ENCODE measurements at places on chromosomes 7 and 10.

DNA sequence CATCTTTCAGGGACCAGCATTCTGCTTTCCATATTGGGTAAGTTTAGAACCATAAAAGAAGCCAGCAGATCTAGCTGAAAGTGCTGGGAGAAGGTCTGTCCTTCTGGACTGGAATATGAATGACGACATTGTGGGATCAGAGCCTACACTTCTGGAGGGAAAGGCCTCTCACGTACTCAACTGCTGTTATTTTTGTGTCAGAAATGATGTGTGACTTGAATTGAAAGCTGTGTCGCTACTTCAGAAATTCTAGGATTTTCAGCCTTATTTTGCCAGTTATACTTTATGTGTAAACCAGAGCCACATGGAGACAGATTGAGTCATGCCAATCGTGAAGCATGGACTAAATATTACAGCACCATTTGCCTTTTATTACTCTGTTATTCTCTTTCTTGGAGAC lies 231.0 kb downstream of the KIAA1217 start:
- DNase-seq: no peak

GRCh38 chr7:103987451-103987850 lies 2.0 kb downstream of the RELN start:
- DNase-seq: no peak

GRCh38 chr7:36512616-36513015 lies 123.0 kb downstream of the ANLN start:
- no peak for DNase-seq

DNA sequence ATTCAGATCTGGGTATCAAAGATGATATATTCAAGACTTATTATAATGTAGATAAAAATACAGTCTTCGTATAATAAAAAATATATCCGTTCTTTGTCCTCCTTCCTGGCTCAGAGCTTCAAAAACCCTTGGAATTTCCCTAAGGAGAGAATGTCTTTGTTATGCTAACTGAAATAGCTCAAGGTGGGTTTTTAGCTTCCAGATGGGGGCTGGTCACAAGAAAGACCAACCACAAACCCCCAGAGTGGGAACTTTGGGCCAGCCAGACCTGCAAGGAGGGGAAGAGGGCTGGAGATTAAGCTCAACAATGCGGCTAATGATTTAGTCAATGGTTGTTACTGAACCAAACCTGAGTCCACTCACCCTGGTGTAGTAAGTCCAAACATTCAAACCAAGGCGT lies 196.4 kb downstream of the SDHAF3 start:
- DNase-seq: no peak

DNA sequence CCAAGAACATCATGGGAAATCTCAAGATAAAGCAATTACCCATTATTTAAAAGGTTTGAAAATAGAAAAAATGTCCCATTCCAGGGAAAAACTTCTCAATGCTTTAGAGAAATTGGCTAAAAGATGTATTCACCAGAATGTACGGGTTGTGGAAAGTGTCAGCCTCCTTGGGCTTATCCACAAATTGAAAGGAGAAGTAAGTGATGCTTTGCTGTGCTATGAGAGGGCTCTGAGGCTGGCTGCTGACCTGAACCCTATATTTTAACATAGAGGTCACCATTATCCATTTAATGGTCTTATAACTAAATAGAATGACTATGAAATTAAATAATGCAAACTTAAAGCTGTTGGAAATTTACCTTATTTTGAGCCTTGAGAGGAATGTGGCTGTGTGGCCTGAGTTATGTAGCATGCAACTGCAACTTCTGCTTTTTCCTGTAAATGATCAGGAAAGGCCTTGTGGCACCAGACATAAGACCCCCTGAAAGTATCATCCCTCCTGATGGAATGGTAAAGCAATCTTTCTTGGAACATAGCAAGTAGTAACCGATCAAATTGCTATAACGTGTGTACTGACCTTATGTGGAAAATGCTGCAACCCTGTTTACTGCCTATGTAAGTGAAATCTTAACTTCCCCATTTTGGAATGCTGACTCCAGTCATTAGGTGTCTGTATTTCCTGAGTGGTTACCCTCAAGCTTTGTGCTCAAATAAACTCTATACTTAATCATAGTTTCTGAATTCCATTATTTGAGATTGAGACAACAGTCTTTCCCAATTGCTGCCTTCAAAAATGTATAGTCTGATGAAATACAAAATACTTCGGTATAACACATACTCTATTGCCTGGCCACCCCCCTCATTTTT lies 6.9 kb downstream of the IFIT1B start:
- DNase-seq: no peak

- DNase-seq: no peak
Measured at GRCh38 chr7:87059525-87060287, at the start of gene ELAPOR2. TSS of gene ELAPOR2 (minus strand) at chr7:87059654. CDS start at chr7:87059513, 141 bp downstream.

DNA sequence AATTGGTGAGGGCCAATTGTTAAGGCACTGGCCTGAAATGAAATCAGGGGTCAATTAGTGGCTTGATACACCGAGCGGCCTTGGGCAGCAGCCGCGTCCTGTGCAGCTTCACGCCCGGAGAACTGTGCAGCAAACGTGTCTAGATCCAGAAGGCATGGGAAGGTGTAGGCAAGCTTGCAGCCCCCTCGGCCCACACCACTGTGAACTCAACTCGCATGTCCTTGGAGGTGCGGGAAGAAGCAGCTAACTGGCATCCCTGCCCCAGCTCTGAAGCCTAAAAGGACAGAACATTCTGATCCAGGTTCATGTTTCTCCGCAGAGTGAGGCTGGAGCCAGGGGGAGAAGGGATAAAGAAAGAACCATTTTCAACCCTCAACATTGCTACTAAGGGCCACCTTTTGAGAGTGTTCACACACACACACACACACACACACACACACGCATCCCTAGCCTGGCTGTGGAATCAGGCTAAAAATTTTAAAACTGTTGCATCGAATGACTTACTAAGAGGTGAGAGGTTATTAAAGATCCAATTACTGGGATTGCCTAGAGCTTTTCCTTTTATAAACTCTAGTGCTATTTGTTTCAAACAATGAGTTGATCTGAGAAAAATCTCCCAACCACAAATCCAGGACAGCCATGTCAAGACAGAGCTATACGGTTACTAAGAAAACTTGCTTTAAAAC lies 104.0 kb downstream of the PARP12 start:
- DNase-seq: no peak

GRCh38 chr10:17734432-17735080 lies 17.4 kb upstream of the TMEM236 start:
- DNase-seq: no peak

- no peak for DNase-seq
Measured at GRCh38 chr10:35006836-35007235, 83.3 kb downstream of the CUL2 start.

- DNase-seq: no peak
Measured at GRCh38 chr7:3112479-3113134, 68.9 kb upstream of the CARD11 start.

GRCh38 chr7:148915211-148915610 lies 31.1 kb upstream of the EZH2 start:
- no peak for DNase-seq

- no peak for DNase-seq
Measured at GRCh38 chr10:12476656-12477055, 127.3 kb downstream of the CAMK1D start.

- no peak for DNase-seq
Measured at GRCh38 chr10:79420974-79421688, 24.3 kb downstream of the ZCCHC24 start.

- DNase-seq: no peak
Measured at GRCh38 chr7:30950197-30950596, 13.6 kb upstream of the GHRHR start.

- DNase-seq: no peak
Measured at GRCh38 chr7:84447636-84448293, 253.2 kb upstream of the SEMA3A start.

- DNase-seq: no peak
Measured at GRCh38 chr10:57785546-57785945, 482.1 kb downstream of the IPMK start.

GRCh38 chr10:73650537-73651331 lies 5.1 kb downstream of the SYNPO2L start:
- DNase-seq: peak; percentile 67

DNA sequence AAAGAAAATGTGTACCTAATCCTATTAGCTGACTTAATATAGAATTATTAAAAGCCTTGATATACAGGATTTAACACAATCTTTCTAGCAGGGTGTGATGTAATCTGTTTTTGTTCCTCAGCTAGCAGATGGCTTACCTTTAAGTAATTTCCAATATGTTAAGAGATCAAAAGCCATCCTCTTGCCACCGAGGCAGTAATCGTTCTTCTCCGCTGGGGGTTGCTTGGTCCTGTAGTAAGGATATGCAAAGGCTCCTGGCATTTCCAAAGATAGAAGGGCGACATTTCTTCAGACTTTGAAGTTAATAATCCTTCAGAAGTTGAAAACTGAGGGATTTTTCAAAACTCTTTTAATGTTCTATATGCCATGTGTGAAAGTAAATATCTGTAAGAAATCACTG lies 156.4 kb downstream of the FZD1 start:
- no peak for DNase-seq

- no peak for DNase-seq
Measured at GRCh38 chr10:14508725-14509124, 178.0 kb upstream of the FRMD4A start.

GRCh38 chr10:8306685-8307364 lies 252.3 kb downstream of the GATA3 start:
- no peak for DNase-seq

DNA sequence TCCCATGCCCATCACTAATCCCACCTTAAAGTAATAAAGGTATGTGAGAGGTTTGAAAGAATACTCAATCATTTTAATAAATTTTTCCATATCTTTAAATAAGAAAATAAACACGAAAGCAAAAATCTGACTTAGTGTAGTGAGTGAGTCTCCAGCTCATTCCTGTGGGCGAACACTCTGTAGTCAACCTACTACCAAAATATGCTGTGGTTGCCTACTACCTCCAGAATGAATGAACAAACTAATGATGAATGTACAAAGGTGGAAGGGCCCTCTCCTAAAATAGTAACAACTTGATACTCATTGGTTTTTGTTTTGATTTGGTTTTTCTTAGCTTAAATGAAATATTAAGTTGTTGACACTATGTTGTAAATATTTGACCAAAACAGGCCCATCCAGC lies 195.5 kb upstream of the HPS1 start:
- DNase-seq: no peak

DNA sequence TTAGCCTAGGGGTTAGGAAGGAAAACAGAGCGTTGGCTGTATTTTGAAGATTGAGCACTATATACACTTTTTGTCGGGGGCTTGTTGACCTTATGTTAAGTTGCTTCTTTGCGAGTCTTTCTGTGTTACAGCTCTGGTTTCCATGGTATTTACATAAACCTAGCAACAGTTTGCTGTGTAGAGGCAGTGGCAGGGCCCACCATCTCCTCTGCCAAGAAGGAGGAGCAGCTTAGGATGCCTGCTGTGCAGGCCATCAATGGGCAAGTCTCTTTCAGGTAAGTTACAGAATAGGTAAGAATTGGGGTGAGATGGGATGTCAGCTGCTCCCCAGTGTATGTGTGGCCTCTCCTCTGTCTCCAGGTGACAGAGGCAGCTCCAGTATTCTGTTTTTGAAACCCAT lies 485.5 kb downstream of the LRMDA start:
- no peak for DNase-seq

- DNase-seq: no peak
Measured at GRCh38 chr7:20393616-20394015, 62.9 kb downstream of the ITGB8 start.

GRCh38 chr7:52656098-52656497 lies 379.3 kb upstream of the POM121L12 start:
- no peak for DNase-seq

DNA sequence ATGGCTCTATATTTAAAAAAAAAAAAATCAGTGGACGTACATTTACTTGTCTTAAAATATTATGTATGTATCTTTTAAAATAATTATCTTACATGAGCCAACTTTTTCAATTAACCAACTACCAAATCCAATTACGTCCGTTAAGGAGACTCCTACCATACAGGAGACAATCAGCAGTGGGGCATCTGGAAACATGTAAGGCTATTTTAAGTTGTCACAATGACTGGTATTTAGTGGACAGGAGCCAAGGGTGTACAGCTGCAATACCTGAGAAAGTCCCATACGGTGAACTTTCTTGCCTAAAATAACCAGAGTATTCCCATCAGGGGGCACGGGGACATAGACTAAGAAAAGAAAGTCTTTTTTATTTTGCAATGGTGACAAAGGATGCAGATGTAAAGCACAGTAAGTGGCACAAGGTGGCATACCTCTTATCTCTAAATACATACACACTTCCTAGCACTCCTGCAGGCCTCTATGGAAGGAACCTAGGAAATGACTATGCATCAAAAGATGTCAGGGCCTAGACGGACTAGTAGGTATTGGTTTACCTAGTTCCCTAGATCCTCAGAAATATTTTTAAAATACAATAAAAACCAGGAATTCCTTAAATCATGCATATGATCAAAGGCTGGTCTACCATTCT lies 16.0 kb upstream of the TLL2 start:
- DNase-seq: no peak

DNA sequence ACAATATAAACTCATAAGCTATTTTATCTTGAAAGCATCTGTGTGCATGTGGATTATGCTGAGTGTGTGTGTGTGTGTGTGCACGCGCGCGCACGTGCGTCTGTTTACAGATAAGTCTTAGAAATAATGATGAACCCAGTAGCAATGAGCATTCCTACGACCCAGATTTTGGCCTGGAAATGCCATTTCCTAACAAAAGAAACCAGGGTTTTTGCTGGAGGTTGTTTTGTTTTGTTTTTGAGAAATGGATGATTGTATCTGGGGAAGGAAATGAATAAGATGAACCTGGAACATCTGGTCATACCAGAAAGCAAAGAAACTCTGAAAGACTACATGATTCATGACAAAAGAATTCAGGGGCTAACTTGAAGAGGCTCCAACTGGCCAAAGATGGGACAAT lies 22.1 kb upstream of the LMOD2 start:
- no peak for DNase-seq

DNA sequence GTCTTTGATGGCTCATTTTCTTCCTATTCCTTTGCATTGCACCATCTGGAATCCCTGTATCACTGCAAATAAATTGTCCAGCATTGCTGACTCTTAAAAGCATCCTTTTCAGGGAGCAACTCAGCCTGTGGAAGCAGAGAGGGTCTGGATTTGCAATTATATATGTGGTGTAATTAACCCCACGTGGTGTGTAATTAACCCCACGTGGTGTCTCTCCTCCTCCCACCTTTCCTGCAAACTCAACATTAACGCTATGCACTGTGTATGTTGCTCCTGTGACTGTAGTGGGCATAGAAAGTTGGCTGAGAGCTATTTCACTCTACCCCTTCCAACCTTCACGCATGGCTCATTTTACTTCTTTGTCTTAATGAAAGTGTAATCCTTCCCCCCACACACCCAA lies 689.0 kb upstream of the COBL start:
- no peak for DNase-seq

GRCh38 chr10:26524161-26524896 lies 86.2 kb downstream of the APBB1IP start:
- DNase-seq: no peak

GRCh38 chr7:93117327-93117726 lies 452 bp downstream of the SAMD9 start:
- no peak for DNase-seq

DNA sequence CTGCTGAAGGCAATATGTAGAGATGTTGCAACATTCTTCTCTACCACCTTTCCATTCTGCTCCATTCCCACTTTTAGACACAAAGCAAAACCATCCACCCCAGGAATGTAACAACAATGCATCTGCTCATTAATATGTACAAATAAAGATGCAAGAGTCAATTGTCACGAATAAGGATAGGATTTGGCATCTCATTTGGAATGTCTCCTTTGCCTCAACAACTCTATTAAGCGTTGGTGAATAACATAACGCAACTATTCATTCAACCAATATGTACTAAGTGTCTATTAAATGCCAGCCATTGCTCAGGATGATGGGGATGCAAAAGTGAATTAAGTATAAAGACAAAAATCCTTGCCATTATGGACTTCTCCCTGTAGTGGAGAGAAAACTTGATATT lies 152.1 kb downstream of the JAZF1 start:
- no peak for DNase-seq
